Smooth muscle cell of bladder (primary cell): ENCODE measurements at places on chromosomes 5 and 9. TPM values are rescaled to one million over a fixed set of nuclear protein-coding genes. Genes with fewer than 3 reads are reported as not detected.

The DENND4C gene
- 43.4 and 47.1 TPM in 2 replicates for total RNA-seq

The FOXD4 gene
- total RNA-seq: under 0.01 and 0.28 TPM in 2 replicates

The SPINK13 gene
- 2.4 and 4.5 TPM in 2 replicates for total RNA-seq

The NCS1 gene
- total RNA-seq: 32.3 and 60.0 TPM in 2 replicates

The TESK1 gene
- 7.5 and 12.2 TPM in 2 replicates for total RNA-seq

The DPH7 gene
- total RNA-seq: 16.8 and 18.4 TPM in 2 replicates
